ENCODE measurements at places on chromosomes 13 and 19.

GRCh38 chr13:64206430-64207225 is 2791.0 kb upstream of the PCDH20 start:
- DNase-seq: no peak

DNA sequence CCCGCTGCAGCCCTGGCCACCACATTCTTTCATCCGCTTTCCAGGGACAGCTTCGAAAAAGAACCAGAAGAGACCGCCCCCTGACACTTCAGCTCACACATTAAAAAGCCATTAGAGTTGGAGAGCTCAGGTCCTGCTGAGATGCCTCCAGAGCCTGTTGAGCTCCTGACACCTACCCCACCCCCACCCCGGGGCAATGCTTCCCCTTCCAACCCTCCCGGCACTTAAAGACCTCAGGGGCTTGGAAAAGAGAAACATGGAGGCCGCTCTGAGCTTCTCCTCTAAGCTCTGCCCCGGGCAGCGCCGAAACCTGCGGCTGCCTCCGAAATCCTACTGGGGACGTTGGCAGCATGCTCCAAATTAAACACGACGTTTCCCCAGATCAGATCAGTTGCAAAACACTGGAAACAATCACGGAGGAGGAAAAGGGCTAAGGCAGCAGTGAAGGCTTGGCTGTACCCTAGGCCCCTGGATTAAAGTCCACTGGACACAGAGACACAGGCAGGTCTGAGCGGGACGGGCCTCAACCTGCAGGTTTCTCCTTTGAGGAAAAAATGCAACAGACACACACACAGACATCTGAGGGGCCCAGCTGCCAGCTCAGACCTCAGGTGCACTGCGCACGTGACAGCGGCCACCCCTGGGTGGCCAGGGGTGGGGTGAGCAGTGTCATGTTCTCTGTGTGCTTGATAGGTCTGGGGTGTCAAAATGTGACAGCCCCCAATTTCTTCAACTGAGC is 9.6 kb downstream of the SH3GL1 start:
- no peak for DNase-seq

DNA sequence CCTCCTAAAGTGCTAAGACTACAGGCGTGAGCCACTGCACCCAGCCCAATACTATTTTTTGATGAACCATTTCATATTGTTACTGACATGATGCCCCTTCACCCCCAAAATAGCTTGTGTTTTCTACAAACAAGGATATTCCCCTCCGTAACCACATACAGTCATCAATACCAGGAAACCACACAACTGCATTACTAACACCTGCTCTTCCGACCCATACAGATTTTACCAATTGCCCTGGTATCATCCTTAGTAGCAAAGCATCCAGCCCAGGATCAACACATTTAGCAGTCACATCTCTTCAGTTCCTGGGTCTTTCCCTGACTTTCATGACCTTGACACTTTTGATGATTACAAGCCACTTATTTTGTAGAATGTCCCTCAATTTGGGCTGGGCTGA is 33.6 kb downstream of the KCTD15 start:
- DNase-seq: no peak

GRCh38 chr13:44219577-44220548 is 153.8 kb upstream of the SERP2 start:
- DNase-seq: no peak

- DNase-seq: no peak
Observed at GRCh38 chr13:40780822-40781401, 8.5 kb upstream of the SLC25A15 start.

DNA sequence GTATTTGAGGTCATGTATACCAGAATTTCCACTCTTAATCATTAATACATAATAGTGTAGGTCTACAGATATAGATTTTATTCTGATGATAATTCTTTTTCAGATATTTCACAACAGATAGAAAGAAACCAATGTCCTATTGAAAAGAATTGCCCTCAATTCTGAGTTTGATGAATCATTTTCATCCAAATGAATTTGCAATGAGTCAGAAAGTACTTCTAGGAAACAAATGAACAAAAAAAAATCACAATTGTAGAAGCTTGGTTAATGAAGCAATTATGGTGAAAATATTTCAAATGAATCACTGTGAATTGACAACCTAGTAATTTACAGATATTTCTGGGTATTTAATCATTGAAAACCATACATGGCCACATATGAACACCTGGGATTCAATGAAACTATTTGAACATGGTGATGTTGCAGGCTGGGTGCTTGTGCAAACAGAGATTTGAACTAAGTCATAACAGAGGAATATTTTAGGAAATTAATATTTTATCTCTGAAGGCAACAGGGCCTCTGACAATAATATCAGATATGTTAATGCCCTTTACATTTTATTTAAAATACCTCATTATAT is 360.9 kb downstream of the SLITRK5 start:
- no peak for DNase-seq

DNA sequence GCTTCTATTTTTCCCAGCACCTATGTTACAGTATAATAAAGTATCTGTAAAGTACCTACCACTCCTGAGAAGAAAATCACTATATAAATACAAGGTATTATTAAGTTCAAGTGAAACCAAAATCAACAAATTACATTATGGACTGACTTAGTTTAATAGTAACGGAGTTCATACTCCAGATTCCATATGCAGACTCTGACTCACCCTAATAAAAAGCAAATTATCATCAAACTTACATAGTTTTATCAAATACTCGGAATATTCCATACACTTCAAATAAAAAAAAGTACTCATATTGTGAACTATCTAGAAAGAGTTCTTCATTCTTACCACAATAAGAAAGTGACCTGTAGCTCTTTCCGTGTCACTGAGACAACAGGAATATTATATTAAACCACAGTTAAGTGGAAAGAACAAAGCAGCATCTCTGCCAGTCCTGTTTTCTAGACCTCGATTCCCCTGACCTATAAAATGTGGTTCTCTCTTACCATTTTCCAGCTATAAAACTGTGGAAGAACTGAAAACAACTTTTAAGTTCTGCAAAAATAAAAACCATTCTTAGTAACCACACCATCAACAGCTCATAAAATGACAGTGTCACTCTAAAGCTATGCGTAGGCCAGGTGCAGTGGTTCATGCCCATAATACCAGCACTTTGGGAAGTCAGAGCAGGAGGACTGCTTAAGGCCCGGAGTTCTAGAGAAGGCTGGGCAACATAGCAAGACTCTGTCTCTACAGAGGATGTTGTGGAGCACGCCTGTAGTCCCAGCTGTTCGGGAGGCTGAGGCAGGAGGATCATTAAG is 42.6 kb downstream of the USP12 start:
- DNase-seq: no peak

DNA sequence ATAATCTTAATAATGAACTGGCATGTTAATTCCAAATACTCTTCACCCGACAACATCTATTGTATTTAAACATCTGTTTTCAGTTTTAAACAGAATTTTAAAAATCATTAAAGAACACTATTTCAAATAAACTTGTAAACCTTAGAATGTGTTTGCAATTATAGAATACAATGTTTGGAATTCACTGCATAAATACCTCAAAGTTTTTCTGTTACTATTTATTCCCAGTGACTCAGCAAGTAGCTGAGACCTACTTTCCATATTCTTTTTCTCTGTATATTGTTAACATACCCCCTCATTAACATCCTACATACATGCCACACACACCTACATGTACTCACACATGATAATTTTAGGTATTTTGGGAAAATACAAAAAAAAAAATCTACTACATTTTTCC is 1134.3 kb downstream of the SLITRK1 start:
- no peak for DNase-seq

DNA sequence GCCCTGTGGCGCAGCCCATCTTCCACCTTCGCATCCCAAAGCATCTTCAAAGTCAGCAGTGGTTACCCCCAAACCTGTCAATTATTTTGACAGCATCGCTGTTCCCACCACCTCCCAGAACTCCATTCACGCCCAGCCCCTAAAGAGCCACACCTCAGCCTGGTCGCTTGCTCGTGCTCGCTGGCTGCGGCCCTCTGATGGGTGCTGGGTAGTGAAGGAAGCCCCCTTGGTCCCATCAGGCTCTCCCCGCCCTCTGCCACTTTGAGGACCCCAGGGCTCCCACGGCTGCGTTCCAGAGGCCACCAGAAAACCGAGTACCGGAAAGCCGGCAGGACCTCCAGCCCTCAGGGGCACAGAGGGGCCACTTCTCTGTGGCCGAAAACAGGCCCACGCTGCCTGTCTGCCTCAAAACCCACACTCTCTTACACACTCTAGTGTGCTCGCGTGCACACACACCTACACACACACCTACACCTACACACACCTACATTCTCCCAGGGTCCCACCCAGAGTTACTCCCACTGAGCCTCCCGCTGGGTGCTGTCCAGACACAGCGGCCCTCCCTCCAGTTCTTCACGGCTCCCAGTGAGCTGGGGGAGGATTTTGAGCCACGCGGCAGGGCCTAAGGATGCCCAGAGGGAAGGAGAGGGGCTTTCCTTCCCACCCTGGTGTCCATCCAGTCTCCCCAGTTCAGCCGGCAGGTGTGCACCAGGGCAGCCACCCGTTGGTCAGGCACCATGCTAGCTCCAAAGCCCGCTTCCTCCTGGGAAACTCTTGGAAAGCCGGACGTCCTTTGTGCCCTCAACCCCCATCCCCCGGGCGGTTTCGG is 1.9 kb downstream of the VSTM2B start:
- no peak for DNase-seq

- peak; percentile 29 for DNase-seq
Observed at GRCh38 chr19:2274931-2275535, 6.9 kb downstream of the PEAK3 start.

- DNase-seq: no peak
Observed at GRCh38 chr13:94335761-94336526, 143.5 kb downstream of the DCT start.

DNA sequence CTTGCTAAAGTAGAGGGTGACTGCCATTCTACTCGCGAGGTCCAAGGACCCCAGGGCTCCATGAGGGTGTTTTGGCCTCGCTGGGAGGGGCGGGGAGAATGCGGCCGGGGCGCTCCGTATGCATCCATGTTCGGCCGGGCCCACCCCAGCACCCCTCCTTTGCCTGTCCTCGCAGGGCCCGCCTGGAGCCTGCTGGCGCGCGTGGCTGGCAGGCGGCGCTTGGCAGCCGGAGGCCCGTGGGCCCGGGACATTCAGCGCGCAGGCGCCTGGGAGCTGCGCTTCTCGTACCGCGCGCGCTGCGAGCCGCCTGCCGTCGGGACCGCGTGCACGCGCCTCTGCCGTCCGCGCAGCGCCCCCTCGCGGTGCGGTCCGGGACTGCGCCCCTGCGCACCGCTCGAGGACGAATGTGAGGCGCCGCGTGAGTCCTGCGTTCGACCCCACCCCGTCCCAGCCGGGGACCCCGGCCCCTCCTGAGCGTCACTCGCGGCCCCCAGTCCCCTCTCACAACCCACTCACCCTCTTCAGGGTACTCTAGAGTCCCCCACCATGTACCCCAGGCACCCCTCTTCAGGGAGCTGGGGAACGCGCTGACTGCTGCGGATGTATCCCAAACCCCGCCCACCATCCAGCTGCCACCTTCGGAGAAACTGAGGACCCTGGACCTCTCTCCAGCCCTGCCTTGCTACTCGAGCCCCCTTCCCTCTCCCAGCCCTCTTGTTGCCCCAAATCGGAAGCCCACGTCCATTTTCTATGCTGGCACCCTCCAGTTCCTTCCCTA is 4.1 kb downstream of the DLL3 start:
- peak; percentile 21 for DNase-seq

GRCh38 chr19:50994129-50994528 is 7.3 kb downstream of the KLK8 start:
- DNase-seq: no peak

Measured in NCI-H1092 (cell line).